Stimulated activated CD8-positive, alpha-beta memory T cell treated with anti-CD3 and anti-CD28 coated beads, Interleukin-12 subunit alpha, Interleukin-12 subunit beta, amount 100 ng/mL, for 4 hours (primary cell): ENCODE measurements at places on chromosomes 16 and 17.
A peak's percentile ranks its signal among the peaks of the same experiment; 100 is the strongest.

- no peak for DNase-seq
Observed at GRCh38 chr17:47700471-47701449, 6.8 kb downstream of the TBKBP1 start.

- no peak for DNase-seq
Observed at GRCh38 chr17:62562656-62563055, 64.8 kb upstream of the MRC2 start.

- DNase-seq, result peak; percentile 51
Observed at GRCh38 chr16:69166221-69166833, 20.6 kb upstream of the SNTB2 start.

DNA sequence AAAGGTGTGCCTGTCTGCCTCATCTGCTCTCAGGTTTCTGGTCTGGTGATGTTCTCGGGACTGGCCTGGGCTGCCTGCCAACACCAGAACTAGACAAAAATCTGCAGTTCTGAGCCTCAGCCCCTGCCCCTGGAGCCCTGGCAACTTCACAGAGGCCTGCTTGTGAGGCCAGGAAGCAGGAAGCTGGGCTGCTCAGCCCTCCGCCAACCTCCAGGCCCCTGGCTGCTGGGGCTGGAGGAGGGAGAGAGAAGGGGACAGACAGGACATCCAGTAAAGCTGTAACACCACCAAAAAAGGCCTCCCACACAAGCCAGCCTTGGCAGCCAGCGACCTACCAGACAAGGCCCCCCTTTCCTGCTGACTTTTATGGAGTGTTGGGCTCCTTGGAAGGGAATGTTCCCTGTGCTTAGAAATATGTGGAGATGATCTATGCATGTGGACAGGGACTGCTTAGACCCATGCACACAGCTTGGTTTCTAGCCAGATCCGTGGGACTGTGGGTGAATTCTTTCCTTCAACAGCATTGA lies 157.6 kb downstream of the XYLT1 start:
- no peak for DNase-seq

DNA sequence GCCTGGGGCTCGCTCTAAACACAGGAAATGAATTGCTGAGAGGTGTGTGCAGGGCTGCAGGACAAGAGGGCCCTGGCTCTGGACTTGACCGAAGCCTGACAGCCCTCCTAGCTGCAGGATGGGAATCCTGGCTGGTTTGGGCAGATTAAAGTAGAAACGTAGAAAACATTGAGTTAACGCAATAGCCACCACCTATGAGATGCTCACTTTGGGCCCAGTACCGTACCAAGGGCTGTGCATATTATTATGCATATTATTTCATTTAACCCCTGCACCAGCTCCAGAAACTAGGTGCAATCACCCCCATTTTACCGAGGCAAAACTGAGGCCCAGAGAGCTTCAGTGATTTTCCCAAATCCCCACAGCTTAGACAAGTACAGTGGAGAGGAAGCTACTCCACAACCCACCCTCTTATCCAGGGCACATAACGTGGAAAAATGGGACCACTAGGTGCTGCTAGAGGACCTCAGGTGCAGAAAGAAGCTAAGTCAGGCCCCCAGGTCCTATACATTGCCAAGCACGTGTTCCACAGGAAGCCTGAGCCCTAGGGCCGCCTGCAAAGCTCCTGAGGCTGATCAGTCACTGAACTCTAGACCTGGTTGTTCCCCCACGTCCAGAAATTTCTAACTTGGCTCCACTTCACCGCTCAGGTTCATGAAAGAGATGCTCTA lies 79.2 kb downstream of the MYH11 start:
- no peak for DNase-seq

GRCh38 chr17:39867084-39867879 lies 720 bp upstream of the ZPBP2 start:
- peak; percentile 17 for DNase-seq

DNA sequence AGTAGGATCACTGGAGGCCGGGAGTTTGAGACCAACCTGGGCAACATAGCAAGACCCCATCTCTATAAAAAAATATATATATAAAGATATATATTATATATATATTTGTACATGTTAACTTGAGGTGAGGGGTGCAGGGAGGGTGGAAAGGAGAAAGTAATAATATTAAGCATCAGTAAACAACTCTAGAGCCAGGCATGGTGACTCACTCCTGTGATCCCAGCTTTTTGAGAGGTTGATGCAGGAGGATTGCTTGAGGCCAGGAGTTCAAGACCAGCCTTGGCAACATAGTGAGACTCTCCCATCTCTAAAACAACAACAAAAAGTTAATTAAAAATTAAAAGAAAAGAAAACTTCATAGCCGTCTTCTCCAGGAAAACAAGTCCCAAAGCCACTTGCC lies 61.7 kb upstream of the SMURF2 start:
- DNase-seq, result no peak
